CD4-positive, alpha-beta T cell treated with Interleukin-17A for 1 hour (primary cell): ENCODE measurements at places on chromosomes 12 and 14.

DNA sequence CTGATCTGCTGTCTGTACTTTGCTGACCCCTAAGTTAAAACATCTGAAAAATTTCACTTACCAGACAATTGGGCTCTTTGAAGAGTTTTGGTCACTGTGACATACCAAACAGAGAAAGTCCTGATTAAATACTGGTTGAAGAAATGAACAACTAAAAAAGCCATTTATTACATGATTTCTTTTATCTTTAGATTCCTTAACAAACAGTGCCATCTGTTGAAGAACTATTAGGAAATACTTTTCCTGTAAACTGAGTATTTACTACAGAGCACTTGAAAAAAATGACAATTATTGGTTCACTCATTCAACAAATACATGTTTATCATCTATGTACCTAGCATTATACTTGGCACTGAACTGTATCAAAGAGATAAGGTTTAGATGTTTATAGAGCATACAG is 6.5 kb upstream of the WASHC4 start:
- no peak for DNase-seq

DNA sequence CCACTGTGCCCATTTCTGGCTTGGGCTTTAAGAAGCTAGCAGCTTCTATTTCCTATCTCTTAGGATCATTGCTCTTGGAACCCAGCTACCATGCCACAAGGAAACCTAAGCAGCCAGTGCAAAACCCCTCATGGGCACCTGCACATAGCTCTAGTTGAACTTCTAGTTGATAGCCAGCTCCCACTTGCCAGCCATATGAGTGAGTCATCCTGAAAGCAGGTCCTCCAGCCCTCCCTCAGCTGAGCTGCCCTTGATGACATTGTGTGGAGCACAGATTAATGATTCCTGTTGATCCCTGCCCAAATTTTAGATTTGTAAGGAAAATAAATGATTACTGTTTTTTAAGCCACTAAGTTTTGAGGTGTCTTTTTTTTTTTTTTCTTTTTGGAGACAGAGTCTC is 234.2 kb upstream of the FBXO33 start:
- DNase-seq: no peak

DNA sequence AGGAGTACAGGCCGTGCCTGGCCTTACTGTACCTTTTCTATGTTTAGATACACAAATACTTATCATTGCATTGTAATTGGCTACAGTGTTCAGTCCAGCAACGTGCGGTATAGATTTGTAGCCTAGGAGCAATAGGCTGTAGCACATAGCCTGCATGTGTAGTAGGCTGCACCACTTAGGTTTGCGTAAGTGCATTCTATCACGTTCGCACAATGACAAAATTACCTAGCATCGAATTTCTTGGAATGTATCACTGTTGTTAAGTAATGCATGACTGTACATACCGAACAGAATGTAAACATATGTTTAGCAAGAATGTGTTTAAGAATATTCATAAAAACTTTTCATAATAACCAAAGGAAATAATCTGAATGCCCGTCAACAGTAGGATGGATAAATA is 31.9 kb downstream of the VRTN start:
- no peak for DNase-seq

DNA sequence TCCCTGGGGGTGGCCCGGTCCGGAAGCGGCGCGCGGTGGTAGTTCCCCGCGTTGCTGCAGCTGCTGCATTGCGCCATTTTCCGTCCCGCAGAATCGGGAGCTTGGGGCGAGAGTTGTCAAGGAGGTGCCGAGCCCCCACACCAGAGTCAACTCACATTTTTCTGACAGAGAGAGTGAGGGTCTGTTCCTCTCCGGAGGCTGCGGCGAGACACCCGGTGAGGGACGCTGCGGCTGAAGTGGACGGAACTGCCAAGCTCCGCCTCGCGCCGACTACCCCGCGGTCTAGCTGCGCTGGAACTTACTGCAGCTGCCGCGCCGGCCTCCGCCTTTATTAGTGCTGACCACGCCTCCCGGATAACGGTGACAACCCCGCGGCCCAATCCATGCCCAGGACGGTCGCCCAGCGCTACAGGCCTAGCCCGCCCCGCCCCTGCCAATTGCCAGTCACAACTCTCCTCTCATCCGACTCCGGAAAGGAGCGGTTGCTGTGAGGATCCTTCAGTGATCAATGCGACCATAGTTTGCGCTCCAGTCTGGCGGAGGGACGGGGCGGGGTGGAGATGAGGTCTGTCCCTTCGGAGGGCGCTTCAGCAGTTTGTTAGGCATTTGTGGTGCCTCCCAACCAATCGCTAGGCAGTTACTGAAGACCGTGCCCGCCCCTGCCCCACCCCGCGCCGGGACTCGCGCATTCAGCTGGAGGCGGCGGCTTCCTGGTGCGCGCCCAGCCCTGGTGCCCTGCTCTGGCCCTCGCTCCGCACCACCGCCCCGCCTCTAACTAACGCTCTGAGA is at the start of gene VAMP1:
TSS of gene VAMP1 (minus strand) at position 303 of the 789 bp plus-strand sequence. CDS start at position 157, 146 bp downstream.
- DNase-seq: peak; percentile 97

- no peak for DNase-seq
These were observed 113.8 kb downstream of the PIK3C2G start for GRCh38 chr12:18375131-18375530.

- no peak for DNase-seq
These were observed 120.1 kb downstream of the TSPAN9 start for GRCh38 chr12:3197131-3197818.

GRCh38 chr14:74019408-74020137 is 424 bp downstream of the BBOF1 start:
- DNase-seq: no peak

- no peak for DNase-seq
These were observed 51.1 kb downstream of the SLC25A47 start for GRCh38 chr14:100374270-100374669.

- no peak for DNase-seq
These were observed 10.4 kb downstream of the MSI1 start for GRCh38 chr12:120358412-120359100.

DNA sequence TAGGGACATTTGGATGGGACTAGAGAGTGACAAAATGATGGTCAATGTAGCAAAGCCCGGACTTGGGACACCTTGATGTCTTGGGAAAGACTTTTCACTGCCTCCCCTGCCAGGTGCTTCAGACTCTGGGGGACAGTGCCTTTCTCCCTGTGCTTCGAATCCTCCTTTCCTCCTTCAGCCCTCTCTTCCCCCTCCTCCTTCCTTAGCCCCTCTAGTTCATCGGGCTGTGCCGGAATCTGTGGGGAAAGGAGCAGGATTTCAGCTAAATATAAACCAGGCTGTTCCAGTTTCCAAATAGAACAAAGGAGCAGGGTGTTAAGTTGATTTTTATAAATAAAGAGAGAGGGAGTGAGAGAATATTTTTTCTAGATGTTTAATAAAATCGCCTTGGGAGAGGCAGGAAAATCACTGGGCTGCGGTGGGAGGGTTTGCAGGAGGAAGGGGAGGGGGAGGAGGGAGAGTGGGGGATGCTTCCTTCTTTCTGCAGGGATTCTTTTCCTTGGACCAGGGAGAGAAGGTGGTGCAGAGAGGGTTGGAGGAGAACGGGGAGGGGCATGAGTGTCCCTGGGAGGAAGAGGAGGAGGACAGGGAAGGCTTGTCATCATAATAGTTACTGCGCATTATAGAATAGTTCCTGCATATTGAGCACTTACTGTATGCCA is 21.3 kb upstream of the CABP1 start:
- DNase-seq: no peak

DNA sequence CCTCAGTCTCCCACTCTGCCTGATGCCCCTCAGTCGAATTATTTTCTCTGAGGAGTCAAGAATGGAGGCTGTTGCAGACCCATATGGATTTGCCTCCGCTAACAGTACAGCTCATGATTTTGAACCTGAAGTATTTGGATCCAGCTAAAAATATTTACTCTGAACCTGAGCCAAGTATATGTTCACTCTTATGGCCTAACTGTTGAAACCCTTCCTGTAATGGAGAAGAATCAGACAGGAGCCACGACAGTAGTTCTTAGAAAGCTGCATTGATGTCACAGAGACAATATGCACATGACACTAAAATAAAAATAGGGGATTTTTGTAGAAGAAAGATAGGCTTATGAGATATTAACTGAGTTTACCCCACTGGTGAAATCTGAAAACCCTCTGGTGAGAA is 1128.3 kb upstream of the FLRT2 start:
- DNase-seq: no peak

GRCh38 chr14:104321088-104321801 is 182.9 kb downstream of the KIF26A start:
- no peak for DNase-seq

- DNase-seq: no peak
These were observed 27.8 kb downstream of the CHGA start for GRCh38 chr14:92950773-92951172.

GRCh38 chr14:88710709-88711108 is 82.0 kb downstream of the EML5 start:
- DNase-seq: no peak

GRCh38 chr12:109871668-109872314 is 8.6 kb downstream of the GLTP start:
- no peak for DNase-seq

DNA sequence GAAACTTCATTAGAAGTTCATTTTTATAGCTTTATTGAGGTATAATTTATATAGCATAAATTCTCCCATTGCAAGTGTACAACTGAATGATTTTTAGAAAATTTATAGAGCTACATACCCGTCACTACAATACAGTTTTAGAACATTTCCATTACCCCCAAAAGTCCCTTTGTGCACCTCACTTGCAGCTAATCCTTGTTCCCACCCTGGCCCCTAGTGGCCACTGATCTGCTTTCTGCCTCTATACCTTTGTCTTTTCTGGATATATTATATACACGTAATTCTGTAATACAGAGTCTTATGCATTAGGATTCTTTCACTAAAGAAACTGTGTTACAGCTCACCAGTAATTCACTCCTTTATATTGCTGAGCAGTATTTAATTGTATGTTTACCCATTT is 145.1 kb upstream of the DIO2 start:
- no peak for DNase-seq

DNA sequence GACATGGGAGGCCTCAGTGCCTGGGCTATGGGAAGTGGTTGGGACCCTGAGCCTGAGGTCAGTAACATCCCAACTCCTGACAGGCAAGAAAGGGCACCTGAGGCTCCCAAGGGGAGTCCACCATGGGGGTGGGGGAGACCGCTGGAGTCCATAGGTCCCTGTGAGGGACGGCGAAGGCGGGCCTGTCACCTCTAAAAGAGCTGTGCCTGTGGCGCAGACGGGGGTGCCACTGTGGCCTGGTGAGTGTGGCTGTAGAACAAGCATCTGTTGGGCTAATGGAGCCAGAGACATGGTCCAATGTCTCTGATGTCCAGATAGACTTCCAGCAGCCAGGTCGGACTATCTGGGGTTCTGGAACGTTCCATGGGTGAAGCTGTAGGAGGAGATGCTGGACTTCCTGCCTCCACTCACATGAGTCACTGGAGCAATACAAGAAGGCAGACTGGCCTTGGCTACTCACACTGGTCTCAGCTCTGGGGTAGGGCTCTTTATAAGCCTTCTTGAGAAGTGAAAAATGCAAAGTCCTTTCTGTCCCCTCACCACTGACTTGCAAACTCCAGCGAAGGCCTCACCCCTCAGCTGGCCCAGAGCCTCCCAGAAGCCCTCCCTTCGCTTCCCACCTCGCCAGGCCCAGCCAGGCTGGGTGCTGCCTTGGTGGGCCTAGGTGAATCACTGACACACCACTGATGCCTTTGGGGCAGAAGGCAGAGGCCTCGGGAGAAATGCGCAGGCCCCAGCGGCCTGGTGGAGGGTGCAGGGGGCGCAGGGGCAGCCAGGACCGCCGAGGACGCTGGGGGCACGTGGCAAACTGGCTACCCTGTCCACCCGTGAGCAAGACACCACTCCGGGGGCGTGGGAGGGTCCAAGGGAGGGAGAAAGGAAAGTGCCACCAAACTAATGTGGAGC is 1.1 kb upstream of the TRAF3 start:
- no peak for DNase-seq
